Bronchial smooth muscle cell (primary cell): ENCODE measurements at places on chromosomes 7 and 10. TPM values are rescaled to one million over a fixed set of nuclear protein-coding genes. Genes with fewer than 3 reads are reported as not detected.

HHEX gene
- 2.8 and 7.9 TPM in 2 replicates for total RNA-seq

AGR3 gene
- not detected in 2 replicates for total RNA-seq

AKR1C3 gene
- total RNA-seq, result 158 and 170 TPM in 2 replicates

ANKRD2 gene
- 0.16 and 4.9 TPM in 2 replicates for total RNA-seq

TMEM209 gene
- total RNA-seq, result 4.7 and 7.6 TPM in 2 replicates

TYW1B gene
- total RNA-seq, result 1.3 and 5.8 TPM in 2 replicates

ITGA8 gene
- total RNA-seq, result under 0.01 and 3.0 TPM in 2 replicates

MEOX2 gene
- total RNA-seq, result 0.16 and 0.17 TPM in 2 replicates

MCM10 gene
- total RNA-seq, result 0.34 and 1.3 TPM in 2 replicates

PDZD8 gene
- total RNA-seq, result 6.9 and 8.7 TPM in 2 replicates
